Fibroblast of skin of left biceps (primary cell): ENCODE measurements at places on chromosomes 5 and 9.

GRCh38 chr9:98897745-98898144 is 46.0 kb upstream of the COL15A1 start:
- DNase-seq = no peak

DNA sequence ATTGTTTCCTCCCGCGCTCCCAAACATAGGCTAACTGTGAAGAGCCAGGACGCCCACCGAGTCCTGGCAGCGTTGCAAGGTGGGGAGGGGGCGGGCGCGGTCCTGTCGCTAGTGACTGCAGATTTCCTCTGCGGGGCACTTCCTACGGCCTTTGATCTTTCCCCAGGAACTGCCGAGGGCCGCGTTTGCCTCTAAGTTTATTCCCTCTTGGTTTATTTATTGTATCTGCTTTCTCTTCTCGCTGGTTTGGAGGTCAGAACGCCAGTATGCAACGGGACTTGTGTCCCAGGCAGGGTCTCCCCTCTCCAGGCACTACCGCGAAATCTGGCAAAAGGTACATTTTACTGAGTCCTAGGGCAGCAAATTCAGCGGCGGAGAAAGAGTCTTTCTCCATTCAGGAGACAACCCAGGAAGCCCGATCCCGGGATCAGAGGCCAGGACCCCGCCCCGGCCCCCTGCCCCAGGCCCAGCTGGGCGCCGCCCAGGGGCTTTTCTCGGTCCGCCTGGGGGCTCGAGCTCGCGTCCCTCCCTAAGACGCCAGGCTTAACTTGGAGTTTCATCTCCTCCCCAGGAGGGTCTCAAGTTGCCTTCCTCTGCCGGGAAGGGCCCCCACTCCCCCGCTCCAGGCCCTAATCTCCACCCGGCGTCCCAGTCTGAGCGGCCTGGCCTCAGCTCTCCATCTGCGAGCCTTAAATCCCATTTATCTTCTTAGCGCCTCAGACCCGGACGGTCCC is 884 bp upstream of the EGFLAM start:
- DNase-seq = no peak

DNA sequence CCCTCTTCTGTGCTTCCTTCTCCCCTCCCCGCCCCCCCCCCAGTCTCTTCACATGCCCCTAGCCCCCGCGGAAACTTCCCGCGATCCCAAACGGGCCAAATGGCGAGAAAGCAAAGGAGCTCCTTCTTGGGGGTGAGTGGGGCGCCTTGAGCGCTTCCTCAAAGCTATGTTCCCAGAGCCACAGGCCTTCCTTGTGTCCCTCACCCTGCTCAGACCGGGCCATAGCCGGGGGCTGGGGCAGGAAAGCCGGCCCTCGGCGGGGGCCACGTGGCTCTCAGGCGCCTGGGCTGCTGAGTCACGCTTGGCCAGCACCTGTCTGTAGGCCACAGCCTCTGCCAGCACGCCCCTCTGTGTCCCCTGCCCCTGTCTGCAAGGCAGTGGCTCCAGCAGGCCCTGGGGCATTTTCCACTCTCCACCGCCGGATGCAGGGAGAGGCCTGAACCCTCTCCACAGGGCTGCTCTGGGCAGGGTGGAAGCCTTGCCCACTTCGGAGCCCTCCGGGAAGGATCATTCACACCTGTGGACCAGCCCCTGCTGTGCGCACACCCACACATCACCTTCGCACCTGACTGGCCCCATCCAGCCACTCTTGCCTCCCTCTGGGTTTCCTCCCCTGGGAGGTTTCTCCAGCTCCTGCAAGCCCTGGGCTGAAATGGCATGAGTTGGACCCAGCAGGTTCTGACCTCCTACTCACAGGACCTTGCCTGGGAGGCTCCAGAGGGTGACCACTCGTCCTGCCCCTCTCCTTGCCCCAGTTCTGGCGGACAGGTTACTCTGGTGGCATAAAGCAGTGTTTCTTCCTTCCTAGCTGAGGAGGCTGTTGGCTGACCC is 1.2 kb upstream of the SQSTM1 start:
- DNase-seq = no peak

- peak; percentile 65 for DNase-seq
Observed at GRCh38 chr9:116156621-116157314, 3.2 kb downstream of the PAPPA start.

DNA sequence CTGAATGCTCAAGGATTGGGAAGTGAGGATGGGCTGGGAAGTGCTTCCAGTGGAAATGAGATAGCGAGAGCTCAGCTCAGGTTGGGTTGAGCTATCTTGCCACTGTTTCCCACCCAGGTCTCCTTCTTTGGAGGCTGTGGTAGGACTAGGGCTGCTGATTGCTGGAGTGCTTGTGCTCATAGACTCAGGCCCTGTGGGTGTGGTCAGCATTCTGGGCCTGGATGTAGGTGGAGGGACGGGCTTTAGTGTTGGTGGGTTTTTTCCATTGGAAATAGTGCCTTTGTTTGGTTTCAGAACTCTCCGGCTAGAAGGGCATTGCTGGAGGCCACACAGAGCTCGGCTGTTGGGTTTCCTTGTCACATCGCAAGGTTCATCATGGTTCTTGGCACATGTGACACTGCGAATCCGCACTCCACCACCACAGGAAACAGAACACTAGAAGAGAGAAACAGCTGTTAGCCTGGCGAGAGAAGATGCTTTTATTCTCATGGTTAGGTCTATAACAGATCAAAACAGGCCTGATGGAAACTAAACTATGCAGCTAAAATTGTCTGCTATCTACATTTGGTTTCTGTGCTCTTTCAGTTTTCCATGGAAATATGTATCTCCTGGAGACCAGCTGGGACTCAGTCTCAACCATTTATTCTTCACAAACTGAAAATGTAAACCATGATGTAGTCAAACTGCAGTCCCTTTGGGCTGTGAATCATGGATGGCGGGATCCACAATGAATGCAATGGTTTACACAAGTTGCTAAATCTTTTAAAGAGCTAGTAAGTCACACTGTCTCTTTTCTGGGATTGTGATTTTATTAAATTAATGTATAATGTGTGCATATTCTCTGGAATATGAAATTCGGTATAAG is 136.2 kb downstream of the TARS1 start:
- DNase-seq = no peak

- no peak for DNase-seq
Observed at GRCh38 chr5:169670769-169671525, 33.9 kb downstream of the DOCK2 start.

- DNase-seq = no peak
Observed at GRCh38 chr9:20884985-20885593, 146.4 kb downstream of the HACD4 start.

- no peak for DNase-seq
Observed at GRCh38 chr9:84499969-84500582, 159.5 kb upstream of the SLC28A3 start.

GRCh38 chr9:35827486-35827885 is 1.0 kb downstream of the FAM221B start:
- no peak for DNase-seq

GRCh38 chr9:22142671-22143070 is 133.6 kb upstream of the CDKN2B start:
- no peak for DNase-seq

GRCh38 chr5:17172791-17173190 is 44.6 kb upstream of the BASP1 start:
- DNase-seq = no peak

- DNase-seq = no peak
Observed at GRCh38 chr5:160635663-160636062, 214.0 kb downstream of the PTTG1 start.

DNA sequence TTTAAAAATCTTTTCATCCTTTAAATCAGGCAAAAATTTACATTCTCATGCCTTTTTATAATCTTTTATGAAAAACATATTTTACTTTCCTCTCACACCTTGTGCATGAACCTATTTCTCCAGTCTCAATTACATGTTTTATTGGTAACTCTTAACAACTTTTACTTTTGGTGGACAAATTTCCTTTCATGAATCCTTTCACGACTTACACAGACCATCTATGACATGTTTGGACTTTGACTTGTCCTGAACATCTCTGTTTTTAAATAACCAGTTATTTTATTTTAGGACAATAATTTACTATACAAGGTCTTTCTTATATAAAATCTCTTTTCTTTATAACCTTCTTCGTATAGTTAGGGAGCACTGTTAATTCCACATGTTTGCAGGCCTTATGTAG is 26.5 kb upstream of the MTMR12 start:
- no peak for DNase-seq

DNA sequence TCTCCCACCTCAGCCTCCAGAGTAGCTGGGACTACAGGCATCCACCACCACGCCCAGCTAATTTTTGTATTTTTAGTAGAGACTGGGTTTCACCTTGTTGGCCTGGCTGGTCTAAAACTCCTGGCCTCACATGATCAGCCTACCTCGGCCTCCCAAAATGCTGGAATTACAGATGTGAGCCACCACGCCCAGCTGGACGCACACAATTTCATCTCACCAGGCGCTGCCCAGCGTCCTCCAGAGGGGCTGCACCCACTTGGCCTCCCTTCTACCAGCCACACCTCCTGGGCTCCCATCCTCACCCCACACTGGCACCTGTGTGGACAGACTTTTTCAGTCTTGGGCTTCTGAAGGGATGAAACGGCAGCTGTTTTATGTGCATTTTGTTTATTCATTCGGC is 3.8 kb upstream of the EXOC3 start:
- no peak for DNase-seq

DNA sequence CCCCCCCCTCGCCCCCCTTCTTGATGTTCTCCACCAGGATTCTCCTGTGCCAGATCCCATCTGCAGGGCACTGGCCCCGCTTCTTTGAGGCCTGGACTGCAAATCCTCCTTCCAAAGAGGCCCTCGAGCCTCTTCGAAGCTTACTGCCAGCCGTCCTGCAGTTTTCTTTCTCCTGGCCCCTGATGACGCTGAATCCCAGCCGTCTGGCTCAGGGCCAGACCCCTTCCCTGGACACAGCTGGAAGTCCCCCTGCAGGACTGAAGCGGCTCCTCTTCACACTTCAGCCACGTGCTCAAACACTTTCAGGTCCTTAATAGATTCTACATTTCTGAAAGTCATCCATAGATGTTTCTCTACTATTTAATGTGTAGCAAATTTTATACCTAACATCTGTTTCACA is 121.5 kb downstream of the EHMT1 start:
- DNase-seq = peak; percentile 7

DNA sequence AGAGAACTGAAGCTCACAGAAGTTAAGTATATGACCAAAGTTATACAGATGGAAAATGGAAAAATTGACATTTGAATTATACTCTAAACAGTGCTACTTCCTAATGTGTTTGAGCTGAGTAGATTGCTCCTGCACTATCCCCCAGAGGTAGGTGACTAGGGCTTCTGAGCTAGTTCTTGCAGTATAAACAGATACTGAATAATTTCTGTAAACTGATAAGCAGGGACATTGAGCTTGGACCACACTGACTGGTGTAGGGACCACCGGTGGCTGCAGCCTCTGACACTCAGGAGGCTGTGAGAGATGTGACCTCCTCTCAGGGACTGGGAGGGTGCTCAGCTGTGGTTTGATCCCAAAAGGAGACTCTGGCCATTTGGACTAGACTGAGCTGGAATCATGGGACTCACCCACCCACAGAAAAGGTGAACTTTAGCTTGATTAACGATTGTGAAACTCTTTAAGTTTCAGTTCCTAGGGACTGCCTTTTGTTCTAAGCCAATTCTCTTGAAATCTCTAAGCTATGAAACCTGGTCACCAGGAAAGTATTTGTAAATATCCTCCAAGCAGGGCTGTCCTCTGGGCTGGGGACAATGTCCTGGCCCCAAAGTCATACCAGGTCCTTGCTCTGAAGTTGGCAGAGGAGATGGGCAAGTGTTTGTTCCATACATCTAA is 291.5 kb downstream of the SEC61B start:
- DNase-seq = no peak

- no peak for DNase-seq
Observed at GRCh38 chr5:2906302-2907090, 155.0 kb upstream of the IRX2 start.
